CD4-positive, CD25-positive, alpha-beta regulatory T cell (primary cell): ENCODE measurements at places on chromosomes 12 and 14.

- no peak overlapping the region for H3K27ac ChIP-seq
- H3K4me3 ChIP-seq, result no peak overlapping the region
- H3K36me3 ChIP-seq, result no peaks in the 10 kb centered on the region
- peaks cover 2% of the 10 kb centered on the region for H3K27me3 ChIP-seq
- no peak for DNase-seq
These were observed 334.9 kb downstream of the SNAPC1 start for GRCh38 chr14:62097072-62097471.

- peak overlapping the region; percentile 61 for H3K4me3 ChIP-seq
- H3K4me1 ChIP-seq, result peaks cover 43% of the 10 kb centered on the region
- H3K36me3 ChIP-seq, result no peaks in the 10 kb centered on the region
- H3K27me3 ChIP-seq, result no peaks in the 10 kb centered on the region
These were observed 24.3 kb upstream of the PARP11 start for GRCh38 chr12:3897371-3897971.

DNA sequence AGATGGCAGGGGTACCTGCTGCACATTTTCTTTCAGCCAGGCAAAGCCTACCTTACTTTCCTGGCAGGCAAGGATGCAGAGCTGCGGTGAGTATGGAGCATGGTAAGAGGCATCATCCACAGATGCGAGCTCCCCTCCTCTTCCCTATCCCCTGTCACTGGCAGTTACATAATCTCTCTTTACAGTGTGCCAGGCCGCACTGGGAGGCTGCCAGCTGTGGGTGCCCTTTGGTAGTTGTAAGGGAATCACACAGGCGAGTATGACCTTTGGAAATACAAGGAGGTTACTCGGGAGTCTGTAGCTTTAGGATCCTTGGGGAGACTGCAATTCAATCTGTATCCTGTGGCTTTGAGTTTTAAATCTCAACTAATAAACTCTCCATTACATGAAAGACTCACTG, 132.5 kb downstream of the KTN1 start:
- H3K27me3 ChIP-seq, result no peaks in the 10 kb centered on the region
- no peak overlapping the region for H3K27ac ChIP-seq
- H3K36me3 ChIP-seq, result no peaks in the 10 kb centered on the region
- no peak for DNase-seq
- H3K4me3 ChIP-seq, result no peak overlapping the region

GRCh38 chr14:104278214-104278534, 139.8 kb downstream of the KIF26A start:
- H3K4me1 ChIP-seq, result no peaks in the 10 kb centered on the region
- no peaks in the 10 kb centered on the region for H3K36me3 ChIP-seq
- H3K4me3 ChIP-seq, result no peak overlapping the region
- H3K27me3 ChIP-seq, result no peaks in the 10 kb centered on the region

DNA sequence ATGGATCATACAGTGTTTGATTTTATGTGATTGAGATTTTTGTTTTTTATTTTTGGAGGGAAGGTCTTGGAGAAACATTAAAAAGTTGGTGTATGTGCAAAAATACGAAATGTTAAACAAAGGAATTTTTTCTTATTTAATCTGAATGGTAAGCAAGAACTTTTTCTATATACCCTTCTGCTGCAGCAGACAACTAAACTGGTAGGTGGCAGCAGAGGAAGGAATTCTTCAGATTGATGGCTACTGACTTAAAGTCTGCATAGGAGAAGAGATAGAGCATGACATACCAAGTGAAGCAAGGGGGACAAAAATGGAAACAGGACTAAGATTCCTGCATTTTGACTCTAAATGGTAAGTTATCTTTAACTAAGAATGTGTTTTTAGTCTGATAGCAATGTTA, 42.0 kb upstream of the A2ML1 start:
- H3K27ac ChIP-seq, result no peak overlapping the region
- no peaks in the 10 kb centered on the region for H3K27me3 ChIP-seq
- no peaks in the 10 kb centered on the region for H3K36me3 ChIP-seq
- H3K4me3 ChIP-seq, result no peak overlapping the region
- H3K4me1 ChIP-seq, result no peaks in the 10 kb centered on the region

GRCh38 chr12:39587225-39587624, 32.4 kb downstream of the ABCD2 start:
- no peak overlapping the region for H3K27ac ChIP-seq
- H3K36me3 ChIP-seq, result peaks cover 42% of the 10 kb centered on the region
- no peaks in the 10 kb centered on the region for H3K27me3 ChIP-seq
- H3K4me1 ChIP-seq, result no peaks in the 10 kb centered on the region

DNA sequence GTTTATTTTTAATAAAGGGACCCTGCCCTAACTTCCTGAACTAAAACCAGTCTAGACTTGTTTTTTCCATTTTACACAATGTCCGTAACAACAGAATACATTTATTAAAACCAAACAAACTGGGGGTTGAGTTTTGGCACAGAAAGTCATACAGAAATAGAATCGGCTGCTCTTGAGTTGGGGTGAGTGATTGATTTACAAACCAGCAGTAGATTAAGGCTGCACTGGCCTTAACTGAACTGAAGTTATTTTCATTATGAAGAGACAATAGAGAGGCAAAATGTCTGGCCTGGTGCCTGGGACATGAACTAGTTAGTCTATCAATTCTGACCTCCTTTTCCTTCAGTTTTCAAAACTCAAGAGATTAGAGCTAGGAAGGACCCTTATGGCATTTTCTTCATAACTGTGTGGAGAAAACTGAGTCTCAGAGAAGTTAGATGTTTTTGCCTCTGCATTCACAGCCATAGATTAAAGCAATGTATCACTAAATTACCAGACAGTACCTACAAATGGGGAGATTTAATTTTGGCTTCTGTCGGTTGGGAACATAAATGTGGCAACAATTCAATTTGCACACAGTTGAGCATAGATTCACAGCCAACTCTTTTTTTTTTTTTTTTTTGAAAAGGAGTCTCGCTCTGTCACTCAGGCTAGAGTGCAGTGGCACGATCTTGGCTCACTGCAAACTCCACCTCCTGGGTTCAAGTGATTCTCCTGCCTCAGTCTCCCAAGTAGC, 19.8 kb upstream of the MGP start:
- DNase-seq, result no peak
- H3K4me3 ChIP-seq, result peak overlapping the region; percentile 20

DNA sequence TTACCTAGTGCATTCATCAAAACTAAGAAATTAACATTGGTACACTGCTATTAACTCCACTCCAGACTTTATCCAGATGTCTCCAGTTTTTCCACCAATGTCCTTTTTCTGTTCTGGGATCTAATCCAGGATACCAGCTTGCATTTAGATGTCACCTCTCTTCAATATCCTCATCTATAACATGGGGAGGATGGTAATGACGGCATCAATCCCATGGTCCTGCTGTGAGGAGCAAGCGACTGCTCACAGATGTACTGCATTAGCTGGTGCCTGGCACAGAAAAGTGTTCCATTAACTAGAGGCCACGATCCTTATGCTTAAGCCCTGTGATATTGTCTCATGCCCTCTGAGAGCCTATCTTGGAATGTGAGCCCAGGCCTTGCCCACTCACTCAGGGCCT, 53.8 kb downstream of the CALM1 start:
- no peak overlapping the region for H3K27ac ChIP-seq
- no peaks in the 10 kb centered on the region for H3K4me1 ChIP-seq
- DNase-seq, result no peak
- no peaks in the 10 kb centered on the region for H3K36me3 ChIP-seq
